ENCODE measurements at places on chromosomes 2 and 18.
A peak's percentile ranks its signal among the peaks of the same experiment; 100 is the strongest.

DNA sequence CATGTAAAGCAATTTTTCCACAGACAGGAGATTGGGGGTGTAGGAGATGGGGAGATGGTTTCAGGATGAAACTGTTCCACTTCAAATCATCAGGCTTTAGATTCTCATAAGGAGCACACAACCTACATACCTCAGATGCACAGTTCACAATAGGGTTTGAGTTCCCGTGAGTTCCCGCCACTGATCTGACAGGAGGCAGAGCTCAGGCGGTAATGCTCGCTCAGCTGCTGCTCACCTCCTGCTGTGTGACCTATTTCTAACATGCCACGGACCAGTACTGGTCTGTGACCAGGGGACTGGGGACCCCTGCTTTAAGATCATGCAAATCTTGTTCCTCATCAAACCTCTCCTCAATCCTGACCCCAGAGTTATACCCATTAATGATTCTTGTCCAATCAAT, 70.1 kb downstream of the RPE start:
- no peak for DNase-seq

DNA sequence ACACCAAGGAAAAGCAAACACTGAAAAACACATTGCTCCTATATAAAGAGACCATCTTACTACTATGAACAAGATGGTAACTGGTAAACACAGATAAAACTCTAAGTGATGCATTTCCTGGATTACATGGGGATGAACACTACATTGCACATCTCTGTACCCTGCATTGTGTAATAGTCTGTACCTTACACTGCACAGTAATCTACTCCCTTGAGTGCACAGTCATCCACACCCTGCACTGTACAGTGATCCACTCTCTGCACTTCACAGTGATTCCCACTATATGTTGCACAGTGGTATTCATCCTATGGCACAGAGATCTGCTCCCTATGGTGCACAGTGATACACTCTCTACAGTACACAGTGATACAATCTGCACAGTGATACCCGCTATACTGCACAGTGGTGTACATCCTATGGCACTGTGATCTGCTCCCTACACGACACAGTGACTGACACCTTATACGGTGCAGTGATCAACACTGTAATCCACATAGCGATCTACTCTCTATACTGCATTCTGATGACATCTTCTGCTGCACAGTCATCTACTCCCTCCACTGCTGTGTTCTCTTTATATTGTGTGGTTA, 462.2 kb upstream of the RGPD4 start:
- DNase-seq, result no peak

DNA sequence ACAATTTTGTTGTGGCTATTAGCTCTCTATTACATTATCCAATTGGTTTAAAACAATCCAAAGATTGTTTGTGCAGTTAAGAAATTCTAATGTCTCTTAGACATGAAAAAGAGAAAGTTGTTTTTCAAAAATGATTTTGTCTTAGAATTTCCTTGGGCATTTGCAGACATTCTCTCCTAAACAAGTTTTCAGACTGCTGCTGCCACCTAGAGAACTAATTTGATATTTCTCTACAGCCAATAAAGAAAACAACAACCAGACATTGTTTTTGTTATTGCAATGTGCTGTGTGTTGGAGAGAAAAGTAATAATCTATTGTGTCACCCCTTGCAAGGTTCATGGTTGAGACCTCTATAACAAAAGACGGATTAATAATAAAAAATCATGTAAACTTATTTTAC, 119.0 kb upstream of the SYT4 start:
- DNase-seq, result no peak

GRCh38 chr18:29157057-29157780, 980.3 kb upstream of the CDH2 start:
- DNase-seq, result no peak

GRCh38 chr2:30402441-30403182, 44.4 kb upstream of the LCLAT1 start:
- no peak for DNase-seq

DNA sequence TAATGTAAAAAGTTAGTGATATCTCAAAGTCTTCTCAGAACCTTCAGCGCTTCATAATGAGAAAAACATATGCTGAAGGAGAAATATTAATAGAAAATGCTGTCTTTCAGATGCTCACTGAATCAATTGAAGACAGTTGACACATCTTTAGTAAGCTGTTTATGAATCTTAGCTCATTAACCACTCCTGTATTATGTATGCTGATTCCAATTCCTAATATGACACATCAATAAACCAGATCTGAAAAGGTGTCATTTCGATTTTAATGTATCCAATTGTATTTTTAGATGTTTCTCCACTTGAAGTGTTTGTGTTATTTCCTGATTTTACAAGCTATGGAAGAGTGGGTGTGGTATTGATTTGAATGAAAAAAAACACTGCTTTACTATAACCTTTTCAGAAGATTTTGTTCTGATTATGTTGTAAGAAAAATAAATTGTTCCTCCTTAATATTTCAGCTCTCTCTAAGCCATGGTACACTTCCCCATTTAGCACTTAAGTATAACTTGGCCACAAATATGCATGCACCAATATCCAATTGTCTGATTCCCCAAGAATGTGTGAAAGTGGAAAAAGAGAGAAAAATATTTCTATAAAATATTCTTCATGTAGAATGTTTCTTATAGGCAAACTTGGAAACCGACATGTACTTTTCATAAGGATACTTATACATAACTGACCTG, 569.8 kb downstream of the ARHGAP15 start:
- no peak for DNase-seq

DNA sequence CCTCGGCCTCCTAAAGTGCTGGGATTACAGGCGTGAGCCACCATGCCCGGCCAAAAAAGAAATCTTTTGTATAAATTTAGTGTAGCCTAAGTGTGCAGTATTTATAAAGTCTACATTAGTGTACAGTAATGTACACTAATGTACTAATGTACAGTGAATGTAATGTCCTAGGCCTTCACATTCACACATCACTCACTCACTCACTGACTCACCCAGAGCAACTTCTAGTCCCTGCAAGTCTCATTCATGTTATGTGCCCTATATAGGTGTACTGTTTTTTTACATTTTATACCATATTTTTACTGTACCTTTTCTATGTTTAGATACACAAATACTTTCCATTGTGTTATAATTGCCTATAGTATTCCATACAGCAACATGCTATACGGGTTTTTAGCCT, 254.9 kb downstream of the MYO3B start:
- DNase-seq, result no peak

DNA sequence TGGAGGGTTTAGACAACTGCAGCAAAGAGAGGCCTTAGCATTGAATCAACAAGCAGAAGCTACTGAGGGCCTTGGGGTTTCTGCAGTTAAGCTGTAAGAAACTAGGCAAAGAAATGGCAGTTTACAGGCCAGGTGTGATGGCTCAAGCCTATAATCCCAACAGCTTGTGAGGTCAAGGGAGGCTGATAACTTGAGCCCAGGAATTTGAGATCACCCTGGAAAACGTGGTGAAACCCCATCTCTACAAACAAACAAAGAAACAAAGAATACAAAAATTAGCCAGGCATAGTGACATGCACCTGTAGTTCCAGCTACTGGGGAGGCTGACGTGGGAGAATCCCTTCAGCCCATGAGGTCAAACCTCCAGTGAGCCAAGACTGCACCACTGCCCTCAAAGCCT, 421.6 kb upstream of the CHST9 start:
- no peak for DNase-seq

DNA sequence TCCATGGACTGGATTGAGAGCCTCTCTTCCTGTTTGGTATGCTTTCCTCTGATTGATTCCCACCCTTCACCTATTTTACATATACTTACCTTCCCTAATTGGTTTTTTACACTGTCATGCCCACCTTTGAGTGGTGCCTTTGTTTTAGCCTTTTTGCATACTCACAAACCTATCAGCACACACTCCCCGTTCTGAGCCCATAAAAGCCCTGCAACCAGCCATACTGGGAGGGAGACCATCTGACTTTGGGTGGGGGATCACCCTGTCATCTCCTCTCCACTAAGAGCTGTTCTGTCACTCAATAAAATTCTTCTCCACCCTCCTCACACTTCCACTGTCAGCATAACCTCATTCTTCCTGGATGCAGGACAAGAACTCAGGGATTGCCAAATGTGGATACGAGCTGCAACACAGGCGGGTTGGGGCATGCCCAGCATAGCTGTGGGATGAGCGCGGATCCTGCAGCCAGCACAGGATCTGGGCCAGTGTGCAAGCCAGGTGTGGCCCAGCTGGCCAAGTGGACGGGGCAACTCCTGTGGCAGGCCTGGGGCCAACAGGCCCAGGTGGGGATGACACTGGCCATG, 9.4 kb upstream of the MOB1A start:
- no peak for DNase-seq

- DNase-seq, result no peak
Observed at GRCh38 chr2:142675398-142675797, 202.1 kb upstream of the KYNU start.

- no peak for DNase-seq
Observed at GRCh38 chr2:37154785-37155184, 2.0 kb downstream of the EIF2AK2 start.

DNA sequence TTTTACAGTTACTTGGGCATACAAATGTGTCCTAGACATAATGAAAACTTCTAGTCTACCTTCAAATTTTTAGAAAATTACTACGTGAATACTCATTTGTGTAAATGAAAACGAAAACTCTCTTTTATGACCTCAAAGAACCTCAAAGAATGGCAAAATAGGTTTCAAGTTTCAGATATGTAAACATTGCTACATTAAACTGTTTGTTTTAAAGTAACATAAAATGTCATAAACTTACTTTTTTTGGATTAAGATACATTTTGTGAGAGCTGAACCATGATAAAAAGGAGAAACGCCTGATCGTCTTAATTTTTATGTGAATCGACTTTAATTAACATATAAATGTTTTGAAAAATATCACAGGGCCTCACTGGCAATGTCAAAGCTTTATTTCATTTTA, 91.4 kb downstream of the PPP1R1C start:
- DNase-seq, result no peak

- no peak for DNase-seq
Observed at GRCh38 chr18:13258921-13259320, 40.4 kb downstream of the LDLRAD4 start.

- DNase-seq, result no peak
Observed at GRCh38 chr2:14524041-14524802, 108.3 kb upstream of the LRATD1 start.

DNA sequence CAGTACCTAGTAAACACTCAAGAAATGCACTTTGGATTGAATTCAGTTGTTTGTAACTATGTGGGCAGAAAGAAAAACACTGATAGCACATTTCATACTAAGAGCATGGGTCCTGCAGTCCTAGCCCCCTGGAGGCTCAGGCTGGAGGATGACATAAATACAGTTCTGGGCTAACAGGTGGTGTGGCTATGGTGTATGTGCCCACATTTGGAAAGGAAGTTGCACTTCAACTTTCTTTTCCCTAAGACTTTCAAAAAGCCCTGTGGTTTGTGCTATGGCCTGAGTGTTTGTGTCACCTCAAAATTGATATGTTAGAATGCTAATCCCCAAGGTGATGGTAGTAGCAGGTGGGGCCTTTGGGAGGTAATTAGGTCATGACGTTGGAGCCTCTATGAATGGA, 218.2 kb downstream of the CDCA7 start:
- DNase-seq, result no peak

DNA sequence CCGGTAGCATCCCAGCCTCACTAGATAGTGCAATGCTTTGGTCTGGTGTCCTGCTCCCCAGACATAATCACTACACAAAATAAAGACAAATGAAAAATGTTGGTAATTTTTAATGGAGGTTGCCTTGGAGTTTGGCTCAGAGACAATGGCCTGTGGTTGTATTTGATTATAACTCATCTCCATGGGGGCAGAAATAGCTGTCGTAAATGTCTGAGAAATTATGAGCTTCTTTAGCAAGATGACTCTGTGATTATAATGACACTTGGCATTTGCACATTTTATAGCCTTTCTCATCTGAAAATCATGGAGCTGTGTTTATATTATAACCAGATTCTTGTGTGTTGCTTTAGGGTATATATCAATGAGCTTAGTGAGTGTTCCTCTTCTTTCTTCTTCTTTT, 1779.7 kb upstream of the CELF4 start:
- DNase-seq, result no peak

- no peak for DNase-seq
Observed at GRCh38 chr18:10860928-10861327, 288.4 kb downstream of the PIEZO2 start.

GRCh38 chr2:144606466-144607095, 86.7 kb upstream of the ZEB2 start:
- DNase-seq, result no peak

DNA sequence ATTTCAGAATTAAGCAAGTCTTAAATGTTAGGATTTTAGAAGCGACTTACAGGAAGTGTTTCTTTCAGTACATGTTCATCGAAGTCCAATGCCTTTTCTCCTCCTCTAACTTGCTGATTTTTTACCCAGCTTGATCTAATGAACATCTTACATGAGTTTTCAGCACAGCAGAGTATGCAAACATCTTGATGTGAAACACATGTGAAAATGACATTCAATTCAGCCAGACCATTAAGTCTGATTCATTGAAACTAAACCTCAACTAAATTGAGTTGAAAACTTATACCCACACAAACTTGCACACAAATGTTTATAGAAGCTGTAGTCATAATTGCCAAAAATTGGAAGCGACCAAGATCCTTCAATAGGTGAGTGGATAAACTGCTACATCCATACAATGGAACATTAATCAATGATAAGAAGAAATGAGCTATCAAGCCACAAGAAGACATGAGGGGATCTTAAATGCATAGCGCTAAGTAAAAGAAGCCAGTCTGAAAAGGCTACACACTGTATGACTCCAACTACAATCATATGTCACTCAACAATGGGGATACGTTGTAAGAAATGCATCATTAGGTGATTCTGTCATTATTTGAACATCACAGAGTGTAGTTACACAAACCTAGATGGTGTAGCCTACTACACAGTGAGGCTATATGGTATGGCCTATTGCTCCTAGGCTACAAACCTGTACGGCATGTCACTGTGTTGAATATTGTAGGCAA, 18.5 kb downstream of the PSTPIP2 start:
- DNase-seq, result peak; percentile 53

- DNase-seq, result no peak
Observed at GRCh38 chr2:112699984-112700667, 20.7 kb upstream of the NT5DC4 start.

DNA sequence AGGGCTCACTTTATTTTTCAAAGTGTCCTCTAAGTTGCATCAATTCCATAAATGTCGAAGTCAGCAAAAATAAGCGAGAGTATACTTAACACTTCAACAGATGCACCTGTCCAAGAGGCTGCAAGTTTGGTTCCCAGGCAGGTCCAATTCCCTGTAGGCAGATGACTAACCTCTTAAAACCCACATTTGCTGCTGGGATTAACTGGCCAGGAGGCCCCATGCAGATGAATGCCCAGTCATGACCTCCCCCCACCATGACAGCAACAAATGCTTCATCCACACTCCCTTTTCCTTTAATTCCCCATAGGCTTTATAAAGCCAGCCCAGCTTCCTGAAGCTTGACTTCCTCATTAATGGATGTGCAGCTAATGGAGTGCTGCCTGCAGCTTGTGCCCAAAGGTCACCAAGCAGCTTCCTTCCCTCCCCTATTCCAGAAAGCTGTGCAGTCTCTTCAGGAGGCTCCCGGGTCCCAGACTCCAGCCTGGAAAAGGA, 35.7 kb downstream of the REEP1 start:
- no peak for DNase-seq
